ENCODE measurements at places on chromosomes 5 and 9. TPM values are rescaled to one million over a fixed set of nuclear protein-coding genes. Genes with fewer than 3 reads are reported as not detected.

Gene FCN1
- total RNA-seq: 0.98 TPM

Gene INSL6
- not detected for total RNA-seq

Gene ADGRD2
- 0.25 TPM for total RNA-seq

Gene SEC24A
- total RNA-seq: 19.7 TPM

Gene PLK2
- total RNA-seq: 621 TPM

Gene PKD2L2
- under 0.01 TPM for total RNA-seq

Gene DND1
- total RNA-seq: 0.74 TPM

Gene CATSPER3
- not detected for total RNA-seq

Gene MEIKIN
- not detected for total RNA-seq

Gene SLC25A46
- 115 TPM for total RNA-seq

Gene GRXCR2
- not detected for total RNA-seq

Gene KLF9
- total RNA-seq: 10.1 TPM

Data from temporal lobe (tissue), 4 donors.